ENCODE measurements at places on chromosomes 2 and 18. TPM values are rescaled to one million over a fixed set of nuclear protein-coding genes. Genes with fewer than 3 reads are reported as not detected.

DNA sequence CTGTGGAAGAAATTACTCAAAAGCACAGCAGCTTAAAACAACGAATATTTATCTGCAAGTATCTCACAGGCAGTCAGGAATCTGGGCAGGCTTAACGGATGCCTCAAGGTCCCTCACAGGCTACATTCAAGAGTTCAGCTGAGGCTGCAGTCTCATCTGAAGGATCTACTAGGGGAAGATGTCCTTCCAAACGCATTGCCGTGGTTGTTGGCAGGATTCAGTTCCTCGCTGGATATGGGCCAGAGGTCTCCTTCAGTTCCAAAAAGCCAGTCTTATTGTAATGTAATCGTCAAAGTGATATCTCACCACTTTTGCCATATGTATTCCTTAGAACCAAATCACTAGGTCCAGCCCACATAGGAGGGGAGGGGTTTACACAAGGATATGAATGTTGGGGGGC, 98.2 kb upstream of the EPAS1 start:
- no peak overlapping the region for H3K4me3 ChIP-seq
- H3K36me3 ChIP-seq, result no peaks in the 10 kb centered on the region
- H3K27ac ChIP-seq, result no peak overlapping the region
- no peak for DNase-seq

LNPK gene
- total RNA-seq, result 12.7 TPM

DNA sequence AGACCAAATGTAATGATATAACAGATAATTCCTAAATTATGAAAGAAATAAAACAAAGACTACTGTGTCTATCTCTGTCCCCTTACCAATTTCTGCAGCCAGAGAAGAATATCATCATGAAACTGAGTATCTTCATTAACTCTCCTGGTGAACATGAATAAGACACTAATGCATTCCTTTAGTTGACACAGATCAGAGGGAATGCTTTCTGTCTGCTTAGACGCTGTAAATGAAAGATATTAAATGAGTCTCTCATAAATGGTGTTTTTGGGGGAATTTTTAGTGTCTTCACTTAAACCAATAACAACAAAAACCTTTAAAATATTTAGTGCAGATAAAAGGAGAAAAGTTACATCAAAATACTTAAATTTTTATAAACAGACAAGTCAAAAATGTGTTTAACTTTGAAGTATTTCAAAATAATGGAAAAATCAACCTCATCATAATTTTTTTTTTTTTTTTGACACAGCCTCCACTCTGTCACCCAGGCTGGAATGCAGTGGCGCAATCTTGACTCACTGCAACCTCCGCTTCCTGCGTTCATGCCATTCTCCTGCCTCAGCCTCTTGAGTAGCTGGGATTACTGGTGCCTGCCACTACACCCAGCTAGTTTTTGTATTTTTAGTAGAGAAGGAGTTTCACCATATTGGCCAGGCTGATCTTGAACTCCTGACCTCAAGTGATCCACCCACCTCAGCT, 16.0 kb downstream of the EPG5 start:
- H3K4me1 ChIP-seq, result no peaks in the 10 kb centered on the region
- no peak overlapping the region for H3K4me3 ChIP-seq
- DNase-seq, result no peak
- H3K27ac ChIP-seq, result no peak overlapping the region
- no peaks in the 10 kb centered on the region for H3K27me3 ChIP-seq

TMEM169 gene
- 0.53 TPM for total RNA-seq

MPP4 gene
- not detected for total RNA-seq

- peak overlapping the region; percentile 91 for H3K27ac ChIP-seq
- DNase-seq, result peak; percentile 59
- H3K4me3 ChIP-seq, result peak overlapping the region; percentile 96
- peaks cover 32% of the 10 kb centered on the region for H3K36me3 ChIP-seq
Observed at GRCh38 chr2:151410485-151410834, 758 bp downstream of the RIF1 start.

DNA sequence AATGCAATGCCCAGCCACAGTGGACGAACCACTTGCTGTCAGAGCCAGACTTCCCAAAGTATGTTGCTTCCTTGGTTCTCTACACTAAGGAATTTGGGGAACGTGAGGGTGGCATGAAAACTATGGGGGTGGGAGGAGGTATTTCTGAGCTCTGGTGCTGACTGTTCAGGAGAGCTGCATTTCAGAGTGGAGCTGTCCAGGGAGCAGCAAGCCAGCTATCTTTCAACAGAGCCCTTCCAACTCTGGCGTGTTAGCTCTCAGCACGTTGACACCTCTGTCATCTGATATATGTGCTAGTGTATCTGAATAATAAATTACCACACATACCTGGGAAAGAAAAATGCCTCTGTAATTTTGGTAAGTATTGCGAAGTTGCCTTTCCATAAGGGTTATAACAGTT, 66.1 kb downstream of the SAP130 start:
- no peaks in the 10 kb centered on the region for H3K27me3 ChIP-seq
- no peak overlapping the region for H3K4me3 ChIP-seq
- H3K27ac ChIP-seq, result no peak overlapping the region
- no peak for DNase-seq

- DNase-seq, result no peak
- H3K4me1 ChIP-seq, result peaks cover 14% of the 10 kb centered on the region
- H3K36me3 ChIP-seq, result no peaks in the 10 kb centered on the region
- H3K27ac ChIP-seq, result no peak overlapping the region
- H3K4me3 ChIP-seq, result peak overlapping the region; percentile 50
- no peaks in the 10 kb centered on the region for H3K27me3 ChIP-seq
Observed at GRCh38 chr2:25821225-25822056, 56.8 kb downstream of the ASXL2 start.

GRCh38 chr2:190318514-190318913, 1.1 kb downstream of the HIBCH start:
- H3K4me1 ChIP-seq, result peaks cover 28% of the 10 kb centered on the region
- DNase-seq, result no peak
- H3K4me3 ChIP-seq, result peak overlapping the region; percentile 87
- H3K27ac ChIP-seq, result no peak overlapping the region
- H3K27me3 ChIP-seq, result no peaks in the 10 kb centered on the region

GRCh38 chr18:79690071-79690470, 10.5 kb downstream of the CTDP1 start:
- H3K4me3 ChIP-seq, result no peak overlapping the region
- peaks cover 35% of the 10 kb centered on the region for H3K4me1 ChIP-seq
- H3K27me3 ChIP-seq, result no peaks in the 10 kb centered on the region
- H3K36me3 ChIP-seq, result peaks cover 5% of the 10 kb centered on the region

DNA sequence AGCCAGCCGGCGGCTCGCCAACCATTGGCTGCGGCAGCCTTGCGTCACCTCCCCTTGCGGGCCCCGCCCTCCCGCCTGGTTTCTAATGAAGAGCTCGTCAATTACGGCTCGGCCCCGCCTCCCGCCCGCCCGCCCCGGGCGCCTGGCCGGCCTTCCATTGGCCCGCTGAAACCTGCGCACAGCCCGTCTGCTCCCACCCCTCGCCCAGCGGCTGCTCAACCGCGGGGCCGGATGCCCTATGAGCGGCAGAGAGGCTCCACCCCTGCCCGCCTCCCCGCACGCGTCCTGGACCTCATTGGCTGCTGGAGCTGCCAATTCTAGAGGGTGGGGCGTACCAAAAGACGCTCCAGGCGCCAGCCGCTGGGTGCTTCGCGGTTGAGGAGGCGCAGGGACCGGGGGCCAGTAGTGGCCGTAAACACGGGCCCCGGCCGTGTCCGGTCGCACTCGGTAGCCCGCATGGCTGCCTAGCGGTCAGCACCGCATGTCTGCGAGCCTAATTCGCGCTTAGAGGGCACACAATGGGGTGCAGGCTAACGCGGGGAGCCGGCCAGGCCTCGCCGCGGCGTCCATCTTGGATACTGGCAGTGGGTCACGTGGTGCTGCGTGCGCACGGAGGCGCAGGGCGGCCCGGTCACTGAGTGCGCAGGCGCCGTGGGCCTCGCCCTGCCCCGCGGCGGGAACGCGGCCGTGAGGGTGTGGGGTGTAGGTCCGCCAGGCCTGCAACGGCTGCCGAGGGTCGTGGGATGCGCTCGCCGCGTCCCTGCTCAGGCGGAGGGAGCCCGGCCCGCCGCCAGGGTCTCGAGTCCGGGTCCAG, 454 bp upstream of the HDAC4 start:
- peak overlapping the region; percentile 99 for H3K27ac ChIP-seq
- peak overlapping the region; percentile 67 for H3K4me3 ChIP-seq
- no peaks in the 10 kb centered on the region for H3K36me3 ChIP-seq
- H3K4me1 ChIP-seq, result peaks cover 37% of the 10 kb centered on the region

- no peaks in the 10 kb centered on the region for H3K36me3 ChIP-seq
- no peak overlapping the region for H3K4me3 ChIP-seq
- DNase-seq, result no peak
- no peak overlapping the region for H3K27ac ChIP-seq
Observed at GRCh38 chr2:220946552-220946951, 625.6 kb downstream of the EPHA4 start.

NAT8 gene
- not detected for total RNA-seq

TMEM163 gene
- total RNA-seq, result 0.14 TPM

- H3K36me3 ChIP-seq, result no peaks in the 10 kb centered on the region
- no peak overlapping the region for H3K4me3 ChIP-seq
- H3K4me1 ChIP-seq, result no peaks in the 10 kb centered on the region
- H3K27ac ChIP-seq, result no peak overlapping the region
Observed at GRCh38 chr2:23904215-23904614, 22.7 kb downstream of the ATAD2B start.

PRLH gene
- total RNA-seq, result not detected

GRCh38 chr2:237467447-237468179, 19.4 kb upstream of the MLPH start:
- no peak overlapping the region for H3K4me3 ChIP-seq
- H3K36me3 ChIP-seq, result no peaks in the 10 kb centered on the region
- H3K27ac ChIP-seq, result no peak overlapping the region
- DNase-seq, result no peak
- no peaks in the 10 kb centered on the region for H3K4me1 ChIP-seq

DNA sequence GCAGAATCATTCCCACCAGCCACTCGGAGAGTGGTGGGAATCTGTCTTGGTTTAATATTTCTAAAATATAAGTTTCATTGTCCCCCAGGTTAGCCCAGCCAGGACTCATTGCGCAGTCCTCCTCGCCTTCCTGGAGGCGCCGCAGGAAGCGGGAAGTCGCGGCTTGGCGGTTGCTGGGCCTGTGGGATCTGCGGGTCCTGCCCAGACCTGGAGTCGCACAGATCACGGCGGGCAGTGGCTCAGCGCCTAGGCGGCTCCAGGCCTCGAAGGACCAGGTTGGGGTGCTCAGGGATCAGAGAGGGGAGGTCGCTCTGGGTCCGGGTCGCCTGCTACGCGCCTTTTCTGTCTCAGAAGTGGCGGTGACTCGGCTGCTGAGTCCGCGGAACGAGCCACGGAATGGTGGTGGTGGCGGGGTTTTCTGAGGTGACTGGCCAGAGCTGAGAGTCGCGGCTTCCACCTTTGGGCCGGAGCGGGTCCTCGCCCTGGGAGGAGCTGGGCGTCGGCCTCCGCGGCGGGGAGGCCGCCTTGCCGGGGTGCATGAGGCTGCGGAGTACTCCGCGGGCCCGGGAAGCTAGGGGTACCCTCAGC, 2.6 kb downstream of the HOXD3 start:
- H3K27ac ChIP-seq, result no peak overlapping the region
- DNase-seq, result no peak
- H3K27me3 ChIP-seq, result peaks cover 80% of the 10 kb centered on the region
- H3K4me3 ChIP-seq, result no peak overlapping the region
- peaks cover 27% of the 10 kb centered on the region for H3K4me1 ChIP-seq

DNA sequence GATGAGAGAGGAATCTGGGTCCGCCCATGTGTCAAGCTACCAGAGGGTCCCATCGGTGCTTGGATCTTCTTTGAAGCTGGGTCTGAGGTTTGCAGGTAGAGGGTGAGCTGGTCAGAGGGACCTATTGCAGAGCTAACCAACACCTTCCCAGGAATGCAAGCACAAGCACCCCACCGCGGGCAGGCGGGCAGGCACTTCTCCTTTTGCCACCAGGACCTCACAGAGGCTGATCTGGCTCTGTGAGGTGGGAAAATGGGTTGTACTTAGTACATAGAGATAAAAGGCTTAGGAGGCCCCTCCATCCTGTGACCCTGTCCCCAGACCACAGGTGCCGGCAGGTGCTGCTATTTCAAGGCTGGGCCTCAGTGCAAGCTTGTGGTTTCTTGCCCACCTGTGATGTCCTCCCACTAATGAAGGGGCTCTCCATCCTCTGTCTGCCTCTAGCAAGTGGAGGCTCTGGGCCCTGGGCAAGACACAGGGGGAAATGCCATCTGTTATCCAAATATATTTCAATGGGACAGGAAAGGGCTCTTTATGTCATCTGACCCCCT, 31.4 kb upstream of the IL37 start:
- H3K27ac ChIP-seq, result no peak overlapping the region
- DNase-seq, result no peak
- no peak overlapping the region for H3K4me3 ChIP-seq
- H3K4me1 ChIP-seq, result peaks cover 3% of the 10 kb centered on the region
- no peaks in the 10 kb centered on the region for H3K36me3 ChIP-seq

DNA sequence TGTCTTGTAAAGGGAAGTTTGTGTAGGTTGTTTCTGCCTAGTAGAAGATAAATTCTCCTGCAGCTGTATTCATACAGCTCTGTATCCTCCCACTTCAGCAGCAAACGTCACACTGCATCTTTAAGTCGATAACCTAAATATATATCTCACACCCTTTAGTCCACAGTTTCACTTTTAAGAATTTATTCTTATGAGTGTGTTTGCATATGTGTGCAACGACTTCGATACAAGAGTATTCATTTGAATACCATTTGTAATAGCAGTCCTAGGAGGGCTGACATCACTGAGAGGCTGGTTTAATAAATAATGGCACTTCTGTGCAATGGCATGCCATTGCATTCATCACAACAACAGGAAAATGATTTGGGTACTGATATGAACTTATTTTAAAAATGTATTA, 63.8 kb upstream of the MSH6 start:
- H3K27ac ChIP-seq, result no peak overlapping the region
- H3K36me3 ChIP-seq, result no peaks in the 10 kb centered on the region
- DNase-seq, result no peak
- no peaks in the 10 kb centered on the region for H3K4me1 ChIP-seq

DNA sequence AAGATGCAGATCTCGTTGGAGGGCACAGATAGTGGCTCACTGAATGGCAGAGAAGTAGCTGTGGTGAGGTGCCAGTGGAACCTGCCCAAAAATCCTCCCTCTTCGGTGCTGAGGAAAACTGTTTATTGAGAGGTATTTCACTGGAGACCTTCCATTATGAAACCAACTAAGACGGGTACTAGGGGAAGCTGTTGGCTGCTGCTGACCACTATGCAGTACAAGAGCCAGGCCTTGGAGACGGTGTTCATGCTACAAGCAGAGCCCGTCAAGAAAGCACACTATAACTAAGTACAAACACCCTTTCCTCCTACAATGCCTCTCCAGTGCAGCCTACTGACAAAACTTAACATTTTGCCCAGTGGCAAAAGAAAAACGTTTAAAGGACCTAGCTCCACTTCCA, 4.6 kb downstream of the ARL5A start:
- DNase-seq, result no peak
- H3K27me3 ChIP-seq, result no peaks in the 10 kb centered on the region
- no peak overlapping the region for H3K4me3 ChIP-seq
- no peak overlapping the region for H3K27ac ChIP-seq

FMNL2 gene
- total RNA-seq, result 0.30 TPM

DNA sequence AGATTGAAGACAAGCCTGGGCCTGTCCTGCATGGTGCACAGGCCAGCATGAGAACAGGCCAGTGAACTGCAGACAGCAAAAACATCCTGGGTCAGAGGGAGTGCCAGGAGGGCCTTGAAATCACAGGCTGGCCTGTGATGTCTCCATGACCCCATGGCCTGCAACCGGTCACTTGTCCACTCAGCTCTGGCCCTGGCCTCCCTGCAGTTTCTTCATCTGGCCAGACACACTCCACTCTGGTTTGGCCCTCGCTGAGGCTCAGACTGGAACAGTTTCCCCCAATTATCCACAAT, 12.6 kb downstream of the CYRIA start:
- H3K27me3 ChIP-seq, result no peaks in the 10 kb centered on the region
- no peak overlapping the region for H3K27ac ChIP-seq
- H3K36me3 ChIP-seq, result no peaks in the 10 kb centered on the region
- no peak overlapping the region for H3K4me3 ChIP-seq
- no peak for DNase-seq

Data from CD4-positive, alpha-beta T cell (primary cell).